Memory B cell (primary cell): ENCODE measurements at places on chromosomes 5 and 9.

GRCh38 chr9:109726119-109726518 lies 53.9 kb upstream of the PALM2AKAP2 start:
- no peak for DNase-seq

GRCh38 chr9:123710299-123710698 lies 219.6 kb downstream of the DENND1A start:
- no peak for DNase-seq

GRCh38 chr5:155773680-155774079 lies 553.3 kb upstream of the SGCD start:
- DNase-seq: no peak

DNA sequence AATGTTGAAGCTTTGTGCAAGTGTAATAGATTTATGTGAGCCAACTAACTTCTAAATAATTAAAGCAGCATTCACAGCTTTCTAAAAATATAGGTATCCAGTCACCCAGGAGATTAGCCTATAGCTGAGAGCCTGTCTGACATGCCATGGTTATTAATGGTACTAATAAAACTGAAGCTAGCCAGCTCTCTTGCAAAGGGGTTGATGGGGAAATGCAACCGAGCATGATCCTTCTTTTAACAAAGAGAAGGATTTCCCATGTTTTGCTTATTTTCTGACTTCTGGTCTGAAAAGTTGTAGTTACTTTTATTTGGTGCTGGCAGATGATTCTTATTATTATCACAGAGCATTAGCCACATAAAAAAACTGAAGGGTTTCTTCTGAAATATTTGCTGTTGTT lies 488.7 kb upstream of the CYLC2 start:
- no peak for DNase-seq

GRCh38 chr9:132238992-132239391 lies 77.1 kb downstream of the NTNG2 start:
- DNase-seq: no peak

- DNase-seq: no peak
These were observed 23.2 kb upstream of the NEURL1B start for GRCh38 chr5:172617817-172618216.

DNA sequence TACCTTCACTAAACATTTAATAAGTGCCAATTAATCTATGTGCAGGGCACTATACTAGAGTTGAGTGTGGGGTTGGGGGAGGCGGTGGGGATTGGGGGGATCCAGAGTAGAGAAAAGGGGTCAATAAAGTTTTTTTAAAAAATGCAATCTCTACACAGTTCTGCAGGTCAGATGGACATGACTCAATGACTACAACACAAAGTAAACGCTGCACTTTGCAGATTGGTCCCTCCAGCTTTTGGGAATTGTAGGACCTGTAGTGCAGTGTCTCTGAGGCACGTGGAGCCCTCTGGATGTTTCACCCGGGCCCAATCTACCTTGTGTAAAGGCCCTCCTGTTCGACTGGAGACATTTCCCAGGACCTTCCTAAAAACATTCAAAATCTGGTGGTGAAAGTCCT lies 43.5 kb downstream of the SEMA6A start:
- DNase-seq: no peak

DNA sequence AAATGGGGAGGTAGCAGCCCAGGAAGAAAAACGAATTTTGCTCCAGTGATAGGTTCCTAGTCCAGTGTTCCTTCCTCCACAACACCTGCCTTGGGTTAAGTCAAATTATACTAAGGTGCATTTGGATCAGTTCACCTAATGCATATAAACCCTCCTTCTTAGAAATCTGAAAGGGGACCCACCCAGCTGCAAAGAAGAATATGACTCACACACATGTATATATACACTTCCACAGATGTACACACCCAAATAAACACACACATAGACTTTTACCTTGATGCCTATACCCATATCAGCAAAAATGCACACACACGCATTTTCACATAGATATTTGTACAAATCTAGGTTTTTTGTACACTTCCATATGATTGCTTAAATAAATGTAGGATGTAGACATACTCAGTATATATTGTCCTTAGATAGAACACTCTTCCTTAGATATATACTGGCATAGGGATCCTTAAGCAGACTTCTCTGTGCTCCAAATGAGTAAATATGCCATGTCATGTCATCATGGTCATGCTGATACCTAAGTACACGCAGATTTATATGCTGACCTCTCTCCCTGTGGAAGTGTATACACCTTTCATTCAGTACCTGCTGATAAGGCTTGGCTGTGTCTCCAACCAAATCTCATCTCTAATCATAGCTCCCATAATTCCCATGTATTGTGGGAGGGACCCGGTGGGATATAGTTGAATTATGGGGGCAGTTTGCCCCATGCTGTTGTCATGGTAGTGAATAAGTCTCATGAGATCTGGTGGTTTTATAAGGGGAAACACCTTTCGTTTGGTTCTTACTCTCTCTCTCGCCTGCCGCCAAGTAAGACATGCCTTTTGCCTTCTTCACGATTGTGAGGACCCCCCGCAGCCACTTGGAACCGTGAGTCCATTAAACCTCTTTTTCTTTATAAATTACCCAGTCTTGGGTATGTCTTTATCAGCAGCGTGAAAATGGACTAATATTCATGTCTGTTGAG lies 10.2 kb downstream of the ADRB2 start:
- DNase-seq: no peak

GRCh38 chr5:158234323-158235158 lies 375.6 kb upstream of the CLINT1 start:
- DNase-seq: no peak

- no peak for DNase-seq
These were observed 25.0 kb upstream of the ERMP1 start for GRCh38 chr9:5857928-5858327.

DNA sequence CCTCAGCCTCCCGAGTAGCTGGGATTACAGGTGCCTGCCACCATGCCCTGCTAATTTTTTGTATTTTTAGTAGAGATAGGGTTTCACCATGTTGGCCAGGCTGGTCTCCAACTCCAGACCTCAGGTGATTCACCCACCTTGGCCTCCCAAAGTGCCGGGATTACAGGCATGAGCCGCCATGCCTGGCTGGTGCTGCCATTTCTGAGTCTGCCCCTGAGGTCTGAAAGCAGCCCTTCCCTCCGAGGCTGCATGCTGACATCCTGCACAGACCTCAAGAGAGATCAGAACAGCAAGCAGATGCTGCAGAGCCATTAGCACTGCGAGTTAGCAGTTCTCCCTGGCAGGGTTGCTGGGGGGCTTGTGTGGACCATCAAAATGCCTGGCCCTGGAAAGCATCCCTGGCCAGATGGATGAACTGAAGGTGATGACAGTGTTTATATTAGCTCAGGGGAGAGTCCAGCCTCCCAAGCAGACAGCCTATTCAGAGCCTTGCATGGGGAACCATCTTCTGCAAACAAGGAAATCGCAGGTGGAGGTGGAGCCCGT lies 176.5 kb upstream of the PANK3 start:
- no peak for DNase-seq

GRCh38 chr9:101736717-101737116 lies 1.7 kb downstream of the GRIN3A start:
- no peak for DNase-seq

- no peak for DNase-seq
These were observed 133.7 kb downstream of the WNK2 start for GRCh38 chr9:93317495-93318094.

DNA sequence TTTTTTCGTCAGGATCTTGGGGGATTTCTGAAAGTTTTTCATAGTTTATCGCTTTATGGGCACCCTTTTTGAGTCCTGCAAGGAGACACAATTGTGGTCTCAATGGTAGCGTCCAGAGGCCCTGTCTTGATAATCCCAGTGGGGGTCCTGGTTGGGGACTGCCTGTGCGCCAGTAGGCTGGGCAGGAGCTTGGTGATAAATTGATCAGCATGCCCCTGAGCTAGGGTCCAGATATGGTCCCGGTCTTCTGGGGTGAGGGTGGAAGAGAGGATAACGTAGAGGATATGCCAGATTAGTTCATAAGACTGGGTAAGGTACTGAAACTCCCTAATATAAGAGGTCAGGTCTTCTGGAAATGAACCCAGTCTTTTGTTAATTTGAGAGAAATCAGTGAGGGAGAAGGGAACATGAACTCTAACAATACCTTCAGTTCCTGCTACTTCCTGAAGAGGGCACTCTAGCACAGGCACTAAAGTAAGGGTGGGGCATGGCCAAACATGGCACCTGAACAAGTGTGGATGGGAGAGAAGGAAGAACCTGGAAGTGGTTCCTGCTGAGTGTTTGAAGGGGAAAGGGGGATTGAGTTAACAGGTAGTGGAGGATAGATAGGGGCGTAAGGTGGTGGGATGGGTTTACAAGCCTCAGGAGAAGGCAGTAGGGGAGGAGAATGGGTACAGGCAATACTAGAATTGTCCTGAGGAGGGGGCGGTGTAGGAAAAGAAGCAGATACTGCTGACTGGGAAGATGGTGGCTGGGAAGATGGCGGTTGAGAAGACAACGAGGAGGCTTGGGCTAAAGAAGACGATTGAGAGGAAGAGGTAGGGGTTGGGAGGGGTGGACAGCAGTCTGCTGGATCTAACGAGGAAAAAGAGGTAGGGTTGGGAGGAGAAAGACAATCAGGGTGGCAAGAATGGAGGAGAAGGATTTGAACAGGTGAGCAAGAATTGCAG lies 33.8 kb upstream of the ANXA2R start:
- DNase-seq: no peak

DNA sequence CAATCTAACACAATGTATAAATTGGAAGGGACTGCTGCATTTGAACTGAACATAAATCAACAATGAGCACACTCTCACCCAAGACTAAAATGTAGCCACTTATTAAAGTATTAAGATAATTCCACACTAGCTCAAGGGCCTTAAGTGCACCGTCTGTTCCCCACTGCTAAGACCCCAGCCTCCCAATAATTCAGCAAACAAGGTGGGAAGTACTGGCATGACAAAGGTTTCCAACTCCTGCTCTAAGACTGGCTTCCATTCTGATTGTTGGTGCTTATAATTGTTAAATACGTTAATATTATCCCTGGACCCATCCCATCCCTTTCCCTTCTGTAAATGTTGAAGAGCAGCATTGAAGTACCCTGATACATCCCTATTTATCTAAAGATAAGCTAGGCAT lies 636.7 kb downstream of the NR2F1-AS1 start:
- no peak for DNase-seq

DNA sequence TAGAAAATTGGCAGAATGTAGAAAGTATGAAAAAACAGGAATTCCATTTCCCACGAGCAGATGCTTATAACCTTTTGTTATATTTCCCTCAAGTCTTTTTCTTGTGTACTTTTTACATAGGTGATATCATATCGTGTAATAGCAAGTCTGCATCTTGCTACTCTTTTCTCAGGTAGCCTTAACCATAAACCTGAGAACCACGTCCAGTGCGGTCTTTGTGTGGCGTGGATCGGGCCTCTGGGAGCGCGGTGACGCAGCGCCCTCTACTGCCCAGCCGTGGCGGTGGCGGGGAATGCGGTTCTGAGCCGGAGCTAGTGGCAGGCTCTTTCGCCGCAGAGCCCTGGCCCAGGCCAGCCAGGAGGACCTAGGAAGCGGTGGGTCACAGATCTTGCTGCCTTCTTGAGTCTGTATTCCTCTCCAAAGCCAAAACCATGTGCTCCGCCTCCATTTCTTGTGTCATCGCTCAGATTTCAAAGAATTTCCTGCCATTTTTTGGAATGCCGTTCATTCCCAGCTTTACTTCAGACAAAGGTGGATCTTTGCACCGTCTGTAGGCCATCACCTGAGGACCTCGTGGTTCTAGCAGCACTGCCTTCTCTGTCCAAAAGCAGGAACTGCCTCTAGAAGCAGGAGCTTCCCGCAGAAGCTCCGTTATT lies 71.9 kb downstream of the MVB12B start:
- DNase-seq: peak; percentile 72

- no peak for DNase-seq
These were observed 25.4 kb downstream of the TYRP1 start for GRCh38 chr9:12718482-12719026.

DNA sequence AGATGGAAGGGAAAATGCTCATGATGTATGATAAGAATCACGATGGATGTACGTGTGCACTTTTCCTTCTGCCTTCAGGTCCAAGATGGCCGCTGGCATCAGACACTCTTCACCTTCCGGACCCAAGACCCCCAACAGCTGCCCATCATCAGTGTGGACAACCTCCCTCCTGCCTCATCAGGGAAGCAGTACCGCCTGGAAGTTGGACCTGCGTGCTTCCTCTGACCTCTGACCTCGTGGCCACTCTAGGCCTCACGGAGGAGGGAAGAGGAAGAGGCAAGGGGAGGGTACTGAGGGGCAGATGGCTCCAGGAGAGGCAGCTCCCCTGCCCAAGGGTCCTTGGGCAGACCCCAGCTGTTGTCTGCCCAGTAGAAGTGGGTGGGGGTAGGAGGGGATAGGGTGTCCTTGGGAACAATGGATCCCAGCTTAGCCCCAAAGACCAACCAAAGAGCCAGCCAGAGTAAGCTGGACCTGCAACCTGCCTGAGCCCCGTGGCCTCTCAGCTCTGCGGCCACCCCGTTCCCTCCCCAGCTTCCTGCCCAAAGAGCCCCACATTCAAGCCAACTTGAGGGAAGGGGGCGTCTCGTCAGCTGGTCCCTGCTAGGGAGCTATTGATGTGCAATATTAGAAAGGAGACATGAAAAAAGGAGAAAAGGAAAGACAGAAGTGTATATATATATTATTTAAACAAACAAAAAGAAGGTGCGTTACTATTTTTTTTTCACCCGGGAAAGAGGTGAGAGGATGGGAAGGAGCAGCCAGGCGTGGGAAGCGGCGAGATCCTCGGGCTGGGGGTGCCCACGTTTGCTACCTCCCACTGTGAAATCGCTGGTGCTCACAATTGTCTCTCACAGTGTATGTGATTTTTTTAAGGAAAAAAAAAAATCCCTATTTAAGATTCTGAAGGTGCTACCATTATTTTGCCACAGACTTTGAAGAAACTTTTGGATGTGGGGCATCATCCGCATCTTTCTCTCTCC lies 12.1 kb upstream of the ORM1 start:
- no peak for DNase-seq

DNA sequence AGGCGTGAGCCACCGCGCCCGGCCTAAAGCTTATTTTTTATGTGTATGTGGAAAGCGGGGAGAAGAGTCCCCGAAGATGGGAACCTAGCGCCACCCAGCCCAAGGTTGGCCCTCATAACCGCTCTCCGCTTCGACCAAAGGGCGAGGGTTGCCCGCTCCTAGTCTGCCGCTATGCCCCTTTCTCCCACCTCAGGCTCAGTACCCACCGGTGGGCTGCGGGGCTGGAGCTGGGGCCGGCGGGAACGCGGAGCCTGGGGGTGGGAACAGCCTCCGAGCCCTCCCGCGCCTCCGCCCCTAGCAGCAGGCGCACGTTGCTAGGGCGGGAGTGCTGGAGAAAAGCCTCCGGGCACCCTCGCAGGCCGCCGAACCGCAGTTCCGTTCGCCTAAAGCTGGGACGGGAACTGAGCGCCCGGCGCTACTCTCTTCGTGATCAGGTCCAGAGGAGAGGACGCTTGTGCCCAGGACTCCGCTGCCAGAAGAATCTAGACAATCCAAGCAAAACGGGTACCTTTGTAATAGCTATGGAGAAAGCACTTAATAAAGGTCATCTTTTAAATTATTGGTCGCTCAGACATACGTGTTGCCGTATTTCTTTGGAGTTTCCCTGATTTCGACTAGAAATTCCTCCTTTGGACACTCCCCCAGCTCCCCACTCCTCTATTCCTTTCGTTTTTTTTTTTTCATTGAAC lies at the start of gene WDR31:
Gene WDR31, minus strand, starts transcription at position 265 of the 689 bp plus-strand sequence. CDS start 8,253 bp downstream, outside the sequence.
- DNase-seq: peak; percentile 57
